Amygdala (tissue), 56 donors: ENCODE measurements at places on chromosomes 11 and 22.

- DNase-seq: peak; percentile 47
Measured at GRCh38 chr11:8813658-8814057, 97.3 kb upstream of the AKIP1 start.

DNA sequence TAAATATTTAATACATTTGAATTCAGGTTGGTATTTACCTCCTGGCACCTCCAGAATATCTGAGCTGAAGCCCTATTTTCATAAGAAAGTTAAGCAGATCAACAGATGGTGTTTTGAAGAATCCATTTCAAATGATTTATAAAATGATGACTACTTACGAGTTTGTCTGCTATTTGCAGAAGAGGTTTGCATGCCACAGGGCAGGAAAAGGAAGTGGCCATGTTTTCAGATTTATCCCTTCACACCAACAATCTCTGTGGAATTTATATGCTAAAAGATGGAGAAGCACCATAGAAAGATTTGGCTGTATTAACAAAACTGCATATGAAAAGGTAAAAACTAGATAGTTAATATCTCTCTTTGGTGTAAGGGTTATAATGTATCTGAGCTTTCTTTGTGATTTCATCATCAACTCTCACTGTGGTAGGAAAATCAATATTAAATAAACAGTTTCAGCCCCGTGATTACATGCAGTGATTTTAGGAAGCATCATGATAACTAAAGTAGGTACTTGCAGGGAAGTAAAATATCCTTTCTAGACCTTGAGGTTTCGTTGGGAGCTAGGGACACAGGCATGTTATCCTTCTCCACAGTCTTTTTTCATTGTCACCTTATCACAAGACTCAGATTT lies 2.6 kb downstream of the BMAL1 start:
- no peak for DNase-seq

DNA sequence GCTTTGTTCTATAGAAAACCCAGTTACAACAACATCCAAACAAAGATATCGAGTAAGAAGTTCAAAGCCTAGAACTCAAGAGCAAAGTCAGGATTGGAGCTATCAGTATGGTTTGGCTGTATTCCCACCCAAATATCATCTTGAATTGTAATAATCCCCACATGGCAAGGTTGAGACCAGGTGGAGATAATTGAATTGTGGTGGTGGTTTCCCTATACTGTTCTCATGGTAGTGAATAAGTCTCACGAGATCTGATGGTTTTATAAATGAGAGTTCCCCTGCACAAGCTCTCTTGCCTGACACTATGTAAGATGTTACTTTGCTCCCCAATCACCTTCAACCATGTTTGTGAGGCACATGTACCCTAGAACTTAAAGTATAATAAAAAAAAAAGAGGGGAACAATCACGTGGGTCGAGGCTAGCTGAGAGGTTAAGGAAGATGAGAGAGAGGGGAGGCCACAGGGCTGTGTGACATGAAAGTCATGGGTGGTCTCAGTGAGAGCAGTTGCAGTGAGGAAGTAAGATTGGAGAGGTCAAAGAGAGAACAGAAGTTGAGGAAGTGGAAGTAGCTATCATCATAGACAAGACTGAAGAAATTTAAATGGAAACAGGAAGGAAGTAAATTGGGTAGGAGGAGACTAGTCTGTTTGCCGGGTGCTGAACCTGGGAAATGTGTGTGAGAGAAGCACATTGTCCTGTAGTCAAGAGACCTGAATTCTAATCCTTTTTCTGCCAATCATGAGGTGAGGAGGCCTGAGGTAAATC lies 80.1 kb upstream of the CD44 start:
- no peak for DNase-seq

DNA sequence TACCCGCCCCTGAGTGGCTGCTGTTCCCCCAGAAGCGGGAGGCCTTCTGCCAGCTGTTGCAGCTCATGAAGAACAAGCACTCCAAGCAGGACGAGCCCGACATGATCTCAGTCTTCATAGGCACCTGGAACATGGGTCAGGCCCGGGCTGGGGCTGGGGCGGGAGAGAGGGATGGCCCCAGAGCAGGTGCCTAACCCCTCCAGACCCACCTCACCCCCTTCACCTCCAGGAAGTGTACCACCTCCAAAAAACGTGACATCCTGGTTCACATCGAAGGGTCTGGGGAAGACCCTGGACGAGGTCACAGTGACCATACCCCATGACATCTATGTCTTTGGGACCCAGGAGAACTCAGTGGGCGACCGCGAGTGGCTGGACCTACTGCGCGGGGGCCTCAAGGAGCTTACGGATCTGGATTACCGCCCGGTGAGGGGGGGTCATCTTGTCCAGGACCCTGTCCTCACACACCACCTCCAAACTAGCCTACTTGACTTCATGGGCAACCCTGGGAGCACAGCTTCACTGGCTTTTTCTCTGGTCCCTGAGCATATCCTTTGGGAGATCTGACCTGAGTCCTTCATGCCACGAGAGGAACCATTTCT lies 6.3 kb downstream of the INPPL1 start:
- no peak for DNase-seq

DNA sequence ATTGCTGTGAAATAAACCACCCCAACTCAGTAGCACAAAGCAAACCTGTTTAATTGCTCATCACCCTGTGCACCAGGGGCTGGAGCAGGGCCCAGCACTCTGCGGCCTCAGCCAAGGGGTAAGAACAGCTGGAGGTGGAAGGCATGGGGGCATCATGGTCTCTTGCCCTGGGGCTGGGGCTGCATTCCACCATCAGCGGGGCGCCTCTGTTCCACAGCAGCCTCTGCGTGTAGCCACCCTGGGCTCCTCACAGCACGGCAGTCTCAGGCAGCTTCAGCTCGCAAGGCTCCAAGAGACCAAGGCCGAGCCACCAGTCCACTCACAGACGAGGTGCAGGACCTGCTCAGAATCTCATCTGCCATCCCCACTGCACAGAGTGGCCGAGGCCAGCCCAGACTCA lies 630.7 kb downstream of the TBC1D22A start:
- DNase-seq: no peak

DNA sequence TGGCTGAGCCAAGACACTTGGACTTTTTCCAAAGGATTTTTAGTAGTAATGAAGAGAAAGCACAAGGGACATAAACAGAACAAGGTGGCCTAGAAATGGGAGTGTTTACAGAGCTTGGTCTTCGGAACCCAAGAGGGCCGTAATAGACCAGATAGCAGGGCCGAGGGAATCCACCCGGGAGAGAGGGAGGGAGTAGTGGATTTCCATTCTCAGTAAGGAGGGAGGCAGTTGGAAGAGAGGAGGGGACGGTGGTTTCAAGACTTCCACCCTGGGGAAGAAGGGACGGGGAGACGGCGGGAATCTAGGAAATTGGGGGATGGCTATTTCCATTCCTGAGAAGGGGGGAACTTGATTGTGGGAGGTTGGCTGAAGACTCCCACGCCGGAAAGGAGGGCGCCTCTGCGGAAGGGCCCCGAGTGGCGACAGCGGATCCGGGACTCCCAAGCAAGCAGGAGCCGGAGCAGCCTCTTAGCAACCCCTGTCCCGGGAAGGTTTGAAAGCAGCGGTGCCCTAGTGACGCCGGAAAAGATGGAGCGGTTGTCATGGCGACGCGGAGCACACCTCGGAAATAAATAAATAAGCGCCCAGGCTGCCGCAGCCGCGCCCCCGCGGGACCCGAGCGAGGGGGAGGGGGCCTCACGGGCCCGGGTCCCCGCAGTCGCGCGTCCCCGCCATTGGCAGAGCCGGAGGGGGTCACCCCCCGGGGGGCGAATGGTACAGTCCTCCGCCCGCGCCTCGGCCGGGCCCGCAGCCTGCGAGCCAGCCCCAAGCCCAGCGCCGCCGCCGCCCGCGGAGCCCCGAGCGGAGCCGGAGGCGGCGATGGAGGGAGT lies 31.6 kb downstream of the EIF3F start:
- DNase-seq: peak; percentile 26

GRCh38 chr22:42307806-42308563 lies 37.5 kb upstream of the TCF20 start:
- DNase-seq: no peak
